ENCODE measurements at places on chromosomes 3 and 15. TPM values are rescaled to one million over a fixed set of nuclear protein-coding genes. Genes with fewer than 3 reads are reported as not detected.

The NDN gene
- total RNA-seq, result 22.9 TPM

The REC114 gene
- total RNA-seq, result not detected

The CDC25A gene
- 5.9 TPM for total RNA-seq

The ZNF445 gene
- total RNA-seq, result 9.4 TPM

The ABCC5 gene
- 20.7 TPM for total RNA-seq

The ADCY5 gene
- total RNA-seq, result not detected

Measured in endothelial cell of coronary artery (primary cell).